ENCODE measurements at places on chromosomes 16 and 17. TPM values are rescaled to one million over a fixed set of nuclear protein-coding genes. Genes with fewer than 3 reads are reported as not detected.

GRCh38 chr17:60641810-60642220 lies 35.8 kb upstream of the BCAS3 start:
- H3K27ac ChIP-seq = peak overlapping the region; percentile 7
- no peak overlapping the region for H3K4me3 ChIP-seq
- no peaks in the 10 kb centered on the region for H3K27me3 ChIP-seq
- H3K4me1 ChIP-seq = peaks cover 7% of the 10 kb centered on the region

GRCh38 chr17:12983991-12984884 lies 33.6 kb downstream of the ELAC2 start:
- no peaks in the 10 kb centered on the region for H3K36me3 ChIP-seq
- peaks cover 17% of the 10 kb centered on the region for H3K4me1 ChIP-seq
- H3K4me3 ChIP-seq = no peak overlapping the region
- H3K27me3 ChIP-seq = no peaks in the 10 kb centered on the region
- peak overlapping the region; percentile 55 for H3K27ac ChIP-seq

- H3K36me3 ChIP-seq = no peaks in the 10 kb centered on the region
- no peaks in the 10 kb centered on the region for H3K27me3 ChIP-seq
- H3K4me1 ChIP-seq = peaks cover 12% of the 10 kb centered on the region
- DNase-seq = peak; percentile 50
- H3K4me3 ChIP-seq = peak within 1 kb of the TSS; percentile 87
Measured at GRCh38 chr16:30786936-30787612, at the start of gene ZNF629. ZNF629 (minus strand) TSS chr16:30787205; CDS start chr16:30784482, 2,723 bp downstream.

- H3K27ac ChIP-seq = no peak within 1 kb of the TSS
- H3K36me3 ChIP-seq = no peaks in the 10 kb centered on the region
- DNase-seq = peak; percentile 14
- H3K27me3 ChIP-seq = no peaks in the 10 kb centered on the region
Measured at GRCh38 chr16:29678691-29679267, at the start of gene QPRT. QPRT (plus strand) TSS chr16:29679180; CDS start chr16:29679198, 18 bp downstream.

GRCh38 chr16:57700781-57701551 lies 6.4 kb downstream of the DRC7 start:
- H3K4me3 ChIP-seq = no peak overlapping the region
- peaks cover 3% of the 10 kb centered on the region for H3K27me3 ChIP-seq
- DNase-seq = no peak
- no peaks in the 10 kb centered on the region for H3K36me3 ChIP-seq

DNA sequence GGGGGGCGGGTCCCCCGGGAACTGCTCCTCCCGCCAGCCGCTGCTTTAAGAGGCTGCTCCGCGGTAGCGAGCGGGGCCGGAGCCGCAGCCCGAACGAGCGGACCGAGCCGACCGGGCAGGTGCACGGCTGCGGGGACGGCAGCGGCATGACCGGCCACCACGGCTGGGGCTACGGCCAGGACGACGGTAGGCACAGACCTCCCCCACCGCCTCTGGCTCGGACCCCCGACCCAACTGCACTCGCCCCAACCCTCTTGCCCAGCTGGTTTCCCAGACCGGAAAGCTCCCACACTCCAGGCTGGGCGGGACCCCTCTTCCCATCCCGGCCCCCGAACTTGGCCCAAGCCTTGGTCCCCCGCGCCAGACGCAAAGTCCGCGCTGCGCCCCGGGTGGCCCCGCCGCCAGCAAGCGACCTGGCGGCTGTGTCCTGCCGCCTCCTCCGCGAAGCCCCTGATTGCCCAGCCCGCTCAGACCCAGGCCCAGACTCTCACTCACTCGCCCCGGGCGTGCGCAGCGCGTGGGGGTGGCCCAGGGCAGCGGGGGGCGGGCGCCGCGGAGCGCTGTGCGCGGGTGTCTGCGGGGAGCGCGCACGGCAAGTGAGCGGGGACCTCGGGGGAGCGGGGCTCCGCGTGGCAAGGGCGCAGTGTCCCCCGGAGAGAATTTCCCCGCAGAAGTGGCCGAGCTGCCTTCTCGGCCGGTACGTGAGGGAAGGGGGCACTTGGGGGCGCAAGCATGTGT lies at the start of gene CA7:
Gene CA7 (plus strand): TSS at position 73 of the 738 bp plus-strand sequence. CDS start 74 bp downstream, at position 147.
- H3K4me1 ChIP-seq = peaks cover 9% of the 10 kb centered on the region
- H3K4me3 ChIP-seq = peak within 1 kb of the TSS; percentile 33
- H3K27me3 ChIP-seq = peaks cover 39% of the 10 kb centered on the region
- H3K27ac ChIP-seq = no peak within 1 kb of the TSS
- H3K36me3 ChIP-seq = no peaks in the 10 kb centered on the region

DNA sequence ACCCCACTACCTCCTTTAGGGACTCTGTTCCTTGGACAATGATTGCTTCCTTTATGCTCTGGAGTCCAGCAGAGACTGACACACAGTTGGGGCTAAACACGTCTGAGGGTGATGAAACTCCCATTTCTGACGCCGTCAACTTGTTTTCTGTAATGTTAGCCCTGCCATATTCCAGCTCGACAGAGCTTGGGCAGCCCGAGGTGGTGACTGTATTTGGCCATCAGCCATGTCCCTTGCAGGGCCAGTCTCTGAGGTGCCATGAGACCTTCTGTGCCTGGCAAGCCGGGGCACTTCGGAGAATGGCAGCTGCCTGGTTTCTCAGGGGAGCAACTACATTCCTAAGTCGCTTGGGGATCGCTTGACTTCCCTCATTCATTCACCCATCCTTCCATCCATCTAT lies 278.9 kb upstream of the TNRC6C start:
- H3K27me3 ChIP-seq = peaks cover 38% of the 10 kb centered on the region
- H3K36me3 ChIP-seq = no peaks in the 10 kb centered on the region
- H3K4me3 ChIP-seq = no peak overlapping the region
- no peaks in the 10 kb centered on the region for H3K4me1 ChIP-seq
- DNase-seq = no peak
- H3K27ac ChIP-seq = no peak overlapping the region

DNA sequence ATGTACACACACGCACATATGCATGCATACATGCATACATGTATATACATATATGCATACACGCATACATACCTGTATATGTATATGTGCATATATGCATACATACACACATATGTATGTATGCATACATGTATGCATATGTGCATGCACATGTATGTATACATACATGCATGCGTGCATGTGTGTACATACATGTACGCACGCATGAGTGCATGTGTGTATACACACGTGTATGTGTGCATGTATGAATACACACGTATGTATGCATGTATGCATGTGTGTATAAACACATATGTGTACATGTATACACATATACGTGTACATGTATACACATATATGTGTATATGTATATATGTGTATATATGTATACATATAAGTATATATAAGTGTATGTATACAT lies 28.5 kb upstream of the DLX3 start:
- peaks cover 22% of the 10 kb centered on the region for H3K4me1 ChIP-seq
- H3K36me3 ChIP-seq = no peaks in the 10 kb centered on the region
- no peaks in the 10 kb centered on the region for H3K27me3 ChIP-seq
- no peak overlapping the region for H3K4me3 ChIP-seq

DNA sequence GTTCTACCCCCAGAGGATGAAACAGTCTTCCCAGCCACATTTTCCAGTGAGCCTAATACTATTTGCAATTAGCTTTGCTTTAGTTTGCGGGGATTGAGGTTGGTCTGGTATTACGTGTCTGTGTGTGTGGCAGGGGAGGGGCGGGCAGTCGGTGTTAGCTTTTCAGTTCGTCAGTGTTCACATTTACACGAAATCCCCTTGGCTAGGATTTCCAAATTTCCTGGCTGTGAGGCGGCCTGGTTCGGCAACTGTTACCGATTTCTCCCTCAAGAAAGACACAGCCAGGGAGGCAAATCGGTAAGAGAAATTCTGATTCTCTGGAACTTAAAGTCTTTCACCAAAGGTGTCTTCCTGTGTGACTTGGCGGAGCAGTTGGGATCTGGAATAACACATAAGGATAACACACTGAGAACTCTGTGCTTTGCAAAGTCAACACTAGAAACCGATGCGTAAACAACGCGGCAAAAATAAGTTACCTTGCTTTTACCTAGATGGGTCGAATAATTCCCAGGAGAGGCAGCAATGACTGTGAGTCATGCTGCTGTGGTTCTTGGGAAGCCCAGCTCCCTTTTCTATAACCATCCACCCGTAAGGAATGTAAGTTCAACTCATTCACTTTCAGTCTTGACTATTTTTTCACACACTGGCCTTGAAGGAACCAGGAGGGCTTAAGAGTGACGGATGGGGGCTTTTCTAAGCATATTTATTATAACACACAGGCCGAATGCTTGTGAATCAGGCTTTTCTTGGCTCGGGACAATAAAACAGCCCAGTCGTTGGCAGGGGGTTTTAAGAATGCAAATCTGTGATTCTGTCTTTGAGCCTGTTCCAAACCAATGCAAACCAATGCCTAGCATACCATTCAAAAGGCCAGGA lies 24.2 kb downstream of the GPRC5B start:
- DNase-seq = peak; percentile 95
- H3K27me3 ChIP-seq = no peaks in the 10 kb centered on the region
- H3K4me1 ChIP-seq = peaks cover 27% of the 10 kb centered on the region

C16orf89 gene
- not detected for total RNA-seq

TLCD2 gene
- 6.0 TPM for total RNA-seq

NAGS gene
- 0.91 TPM for total RNA-seq

C17orf75 gene
- 15.3 TPM for total RNA-seq

SYT17 gene
- total RNA-seq = 2.5 TPM
